ENCODE measurements at places on chromosomes 1 and 21. TPM values are rescaled to one million over a fixed set of nuclear protein-coding genes. Genes with fewer than 3 reads are reported as not detected.
A peak's percentile ranks its signal among the peaks of the same experiment; 100 is the strongest.

DNA sequence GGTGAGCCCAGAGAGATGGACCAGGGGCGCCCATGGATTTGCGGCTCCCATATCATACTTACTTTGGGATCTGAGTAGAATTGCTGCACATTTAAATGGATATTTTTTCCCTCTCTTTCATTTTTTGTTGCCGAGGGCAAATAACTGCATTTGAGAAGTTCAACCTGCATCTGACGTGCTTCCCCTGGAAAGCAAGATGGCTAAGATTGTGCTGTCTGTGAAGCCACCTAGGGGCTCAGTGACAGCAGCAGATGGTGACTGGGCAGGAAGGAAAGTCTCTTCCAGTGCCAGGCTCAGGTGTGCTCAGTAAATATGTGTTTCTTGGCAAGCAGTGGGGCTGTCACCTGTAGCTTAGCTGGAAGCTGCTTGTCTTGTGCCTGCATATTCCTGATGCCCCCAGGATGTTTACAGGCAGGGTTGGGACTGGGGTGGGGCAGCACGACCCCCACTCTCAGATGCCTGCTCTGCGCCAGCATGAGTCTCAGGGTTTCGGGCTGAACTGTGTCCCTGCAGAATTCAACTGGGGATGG is 59.8 kb upstream of the ETV3 start:
- no peak overlapping the region for H3K27ac ChIP-seq
- no peaks in the 10 kb centered on the region for H3K36me3 ChIP-seq

DNA sequence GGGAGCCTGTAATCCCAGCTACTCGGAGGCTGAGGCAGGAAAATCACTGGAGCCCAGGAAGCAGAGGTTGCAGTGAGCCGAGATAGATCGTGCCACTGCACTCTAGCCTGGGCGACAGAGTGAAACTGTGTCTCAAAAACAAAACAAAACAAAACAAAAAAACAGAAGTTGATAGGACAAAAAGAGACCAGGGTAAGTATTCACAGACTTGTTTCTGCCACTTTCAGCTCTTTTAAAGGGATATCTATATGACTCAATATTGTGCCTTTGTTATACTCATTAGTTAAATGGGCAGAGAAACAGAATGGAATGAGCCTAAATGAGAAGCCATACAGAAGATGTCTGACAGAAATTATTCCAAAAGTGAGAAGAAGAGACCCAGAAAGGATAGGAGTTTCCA is 23.1 kb upstream of the ABL2 start:
- no peak overlapping the region for H3K4me3 ChIP-seq
- H3K27me3 ChIP-seq, result no peaks in the 10 kb centered on the region
- no peak overlapping the region for H3K27ac ChIP-seq
- no peaks in the 10 kb centered on the region for H3K4me1 ChIP-seq
- no peak for DNase-seq

The SORT1 gene
- total RNA-seq, result 363 TPM

The OR2T11 gene
- not detected for total RNA-seq

GRCh38 chr1:210250998-210251679 is 18.5 kb downstream of the SERTAD4 start:
- H3K27ac ChIP-seq, result no peak overlapping the region
- no peaks in the 10 kb centered on the region for H3K36me3 ChIP-seq
- no peaks in the 10 kb centered on the region for H3K4me1 ChIP-seq
- H3K4me3 ChIP-seq, result peak overlapping the region; percentile 67
- DNase-seq, result peak; percentile 34

- no peak for DNase-seq
- H3K27me3 ChIP-seq, result no peaks in the 10 kb centered on the region
- H3K36me3 ChIP-seq, result no peaks in the 10 kb centered on the region
- peaks cover 53% of the 10 kb centered on the region for H3K4me1 ChIP-seq
- H3K4me3 ChIP-seq, result peak overlapping the region; percentile 74
These were observed 1.0 kb downstream of the TMEM59 start for GRCh38 chr1:54051933-54052430.

GRCh38 chr21:31470896-31471694 is 127.0 kb upstream of the TIAM1 start:
- H3K27ac ChIP-seq, result no peak overlapping the region
- H3K27me3 ChIP-seq, result no peaks in the 10 kb centered on the region
- no peaks in the 10 kb centered on the region for H3K36me3 ChIP-seq
- H3K4me3 ChIP-seq, result no peak overlapping the region
- H3K4me1 ChIP-seq, result no peaks in the 10 kb centered on the region

DNA sequence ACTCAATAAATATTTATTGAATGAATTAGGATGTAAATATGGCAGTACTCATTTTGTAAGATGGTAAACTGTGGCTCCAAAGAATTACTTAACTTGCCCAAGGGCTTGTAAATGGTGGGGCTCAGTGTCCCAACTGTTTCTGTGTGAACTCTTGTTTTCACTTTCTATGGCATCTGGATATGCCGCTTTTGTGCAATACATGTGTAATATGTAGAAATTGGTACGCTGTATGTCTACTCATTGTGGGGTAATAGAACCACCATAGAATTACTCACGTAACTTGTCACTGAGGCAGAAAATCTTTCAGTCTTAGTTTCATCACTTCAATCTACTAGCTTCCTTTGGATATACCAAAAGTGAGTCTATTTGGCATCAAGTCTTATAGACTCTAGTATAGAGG is 977 bp downstream of the PRPF3 start:
- DNase-seq, result no peak
- H3K4me3 ChIP-seq, result peak overlapping the region; percentile 84

The KCNE2 gene
- 0.44 TPM for total RNA-seq

The LCE2B gene
- not detected for total RNA-seq

The CFHR2 gene
- not detected for total RNA-seq

GRCh38 chr1:67256291-67257172 is 51.1 kb upstream of the IL12RB2 start:
- peaks cover 3% of the 10 kb centered on the region for H3K27me3 ChIP-seq
- H3K27ac ChIP-seq, result no peak overlapping the region
- no peaks in the 10 kb centered on the region for H3K36me3 ChIP-seq

GRCh38 chr1:15681349-15682292 is 2.5 kb upstream of the PLEKHM2 start:
- no peaks in the 10 kb centered on the region for H3K36me3 ChIP-seq
- peak overlapping the region; percentile 96 for H3K27ac ChIP-seq

DNA sequence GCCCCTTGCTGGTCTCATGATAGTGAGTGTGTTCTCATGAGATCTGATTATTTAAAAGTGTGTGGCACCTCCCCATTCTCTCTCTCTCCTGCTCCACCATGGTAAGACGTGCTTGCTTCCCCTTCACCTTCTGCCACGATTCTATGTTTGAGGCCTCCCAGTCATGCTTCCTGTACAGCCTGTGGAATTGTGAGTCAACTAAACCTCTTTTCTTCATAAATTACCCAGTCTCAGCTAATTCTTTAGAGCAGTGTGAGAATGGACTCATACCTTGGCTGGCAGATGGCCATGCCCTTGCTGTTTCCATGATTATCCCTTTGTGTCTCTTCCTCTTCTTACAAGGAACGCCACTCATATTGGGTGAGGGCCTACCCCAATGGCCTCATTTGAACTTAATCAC is 40.3 kb downstream of the PSMG1 start:
- no peak for DNase-seq
- H3K36me3 ChIP-seq, result no peaks in the 10 kb centered on the region
- H3K4me3 ChIP-seq, result no peak overlapping the region

The BCAN gene
- not detected for total RNA-seq

- DNase-seq, result no peak
- no peaks in the 10 kb centered on the region for H3K27me3 ChIP-seq
- no peak overlapping the region for H3K4me3 ChIP-seq
- no peaks in the 10 kb centered on the region for H3K36me3 ChIP-seq
These were observed 112.7 kb downstream of the CLIC6 start for GRCh38 chr21:34781526-34781925.

DNA sequence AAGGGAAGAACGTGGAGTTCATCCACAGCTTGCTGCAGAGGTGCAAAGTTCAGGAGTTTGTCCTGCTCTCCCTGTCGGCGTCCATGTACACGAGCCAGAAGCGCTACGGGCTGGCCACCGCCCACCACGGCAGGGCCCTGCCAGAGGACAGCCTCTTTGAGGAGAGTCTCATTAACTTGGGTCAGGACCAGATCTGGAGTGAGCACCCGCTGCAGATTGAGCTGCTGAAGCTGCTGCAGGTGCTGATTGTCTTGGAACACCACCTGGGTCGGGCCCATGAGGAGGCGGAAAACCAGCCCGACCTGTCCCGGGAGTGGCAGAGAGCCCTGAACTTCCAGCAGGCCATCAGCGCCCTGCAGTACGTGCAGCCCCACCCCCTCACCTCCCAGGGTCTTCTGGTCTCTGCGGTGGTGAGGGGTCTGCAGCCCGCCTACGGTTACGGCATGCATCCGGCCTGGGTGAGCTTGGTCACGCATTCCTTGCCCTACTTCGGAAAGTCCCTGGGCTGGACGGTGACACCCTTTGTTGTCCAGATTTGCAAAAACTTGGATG is 73.8 kb upstream of the MORC3 start:
- no peak overlapping the region for H3K4me3 ChIP-seq
- H3K27ac ChIP-seq, result no peak overlapping the region
- peaks cover 75% of the 10 kb centered on the region for H3K36me3 ChIP-seq

The A3GALT2 gene
- total RNA-seq, result not detected

GRCh38 chr1:222373831-222374602 is 173.9 kb downstream of the HHIPL2 start:
- no peak overlapping the region for H3K4me3 ChIP-seq
- no peak overlapping the region for H3K27ac ChIP-seq
- no peaks in the 10 kb centered on the region for H3K27me3 ChIP-seq
- no peak for DNase-seq
- H3K4me1 ChIP-seq, result no peaks in the 10 kb centered on the region
- H3K36me3 ChIP-seq, result no peaks in the 10 kb centered on the region

DNA sequence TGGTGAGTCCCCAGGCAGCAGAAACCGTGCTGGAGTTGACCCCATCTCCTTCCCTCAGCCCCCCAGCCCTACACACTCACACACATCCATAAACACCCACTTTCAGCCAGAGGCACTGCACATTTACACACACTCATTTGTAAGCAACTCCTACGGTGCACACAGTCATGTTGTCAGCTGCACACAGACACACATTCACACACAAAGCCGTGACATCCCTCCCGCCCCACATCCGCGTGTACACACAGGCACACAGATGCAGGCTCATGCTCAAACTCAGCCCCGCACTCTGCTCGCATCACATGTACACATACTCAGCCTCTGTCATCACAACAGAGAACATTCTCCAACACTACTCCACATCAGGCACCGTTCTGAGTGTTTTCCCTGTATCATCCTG is 47.6 kb downstream of the LACTBL1 start:
- DNase-seq, result no peak
- H3K4me3 ChIP-seq, result no peak overlapping the region
- H3K36me3 ChIP-seq, result no peaks in the 10 kb centered on the region
- H3K27me3 ChIP-seq, result no peaks in the 10 kb centered on the region
- H3K4me1 ChIP-seq, result no peaks in the 10 kb centered on the region

- H3K36me3 ChIP-seq, result peaks cover 20% of the 10 kb centered on the region
- H3K4me3 ChIP-seq, result no peak overlapping the region
- H3K27me3 ChIP-seq, result no peaks in the 10 kb centered on the region
These were observed 188.4 kb downstream of the CLIC6 start for GRCh38 chr21:34857122-34857713.

DNA sequence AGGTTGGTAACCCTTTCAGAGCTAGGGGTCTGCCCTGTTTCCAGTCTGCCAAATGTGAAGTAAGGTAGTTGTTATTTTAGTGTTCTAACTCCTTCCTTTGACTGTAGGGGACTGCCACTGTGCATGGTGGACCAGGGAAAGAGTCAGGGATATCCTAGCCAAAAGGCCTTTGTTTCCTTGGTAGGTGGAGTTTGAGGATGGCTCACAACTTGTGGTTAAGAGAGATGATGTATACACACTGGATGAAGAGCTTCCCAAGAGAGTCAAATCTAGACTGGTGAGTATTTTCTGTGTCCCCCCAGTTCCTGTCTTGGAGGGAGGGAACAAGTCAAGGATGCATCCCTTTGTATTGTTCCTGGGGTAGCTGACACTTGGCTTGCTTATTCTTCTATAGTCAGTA is 3.5 kb upstream of the ST3GAL3 start:
- no peaks in the 10 kb centered on the region for H3K27me3 ChIP-seq
- no peak overlapping the region for H3K27ac ChIP-seq
- peaks cover 61% of the 10 kb centered on the region for H3K36me3 ChIP-seq
- H3K4me1 ChIP-seq, result peaks cover 15% of the 10 kb centered on the region

The SLAMF7 gene
- total RNA-seq, result 0.79 TPM

The TAS1R1 gene
- total RNA-seq, result not detected

The RIIAD1 gene
- not detected for total RNA-seq

DNA sequence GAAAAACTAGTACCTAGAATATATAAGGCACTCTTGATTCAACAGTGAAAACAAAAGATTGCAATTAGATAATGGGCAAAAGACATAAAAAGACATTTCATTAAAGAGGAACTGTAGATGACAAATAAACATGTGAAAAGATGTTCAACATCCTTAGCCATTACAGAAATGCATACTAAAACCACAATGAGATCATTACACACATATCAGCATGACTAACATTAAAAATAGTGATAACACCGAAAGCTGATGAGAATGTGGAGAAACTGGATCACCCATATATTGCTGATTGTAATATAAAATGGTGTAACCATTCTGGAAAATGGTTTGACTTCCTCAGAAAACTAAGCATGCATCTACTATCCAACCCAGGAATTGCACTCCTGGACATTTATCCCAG is 340.3 kb downstream of the SEC16B start:
- H3K36me3 ChIP-seq, result no peaks in the 10 kb centered on the region
- no peaks in the 10 kb centered on the region for H3K4me1 ChIP-seq
- DNase-seq, result no peak
